ENCODE measurements at places on chromosomes 5 and 9.

DNA sequence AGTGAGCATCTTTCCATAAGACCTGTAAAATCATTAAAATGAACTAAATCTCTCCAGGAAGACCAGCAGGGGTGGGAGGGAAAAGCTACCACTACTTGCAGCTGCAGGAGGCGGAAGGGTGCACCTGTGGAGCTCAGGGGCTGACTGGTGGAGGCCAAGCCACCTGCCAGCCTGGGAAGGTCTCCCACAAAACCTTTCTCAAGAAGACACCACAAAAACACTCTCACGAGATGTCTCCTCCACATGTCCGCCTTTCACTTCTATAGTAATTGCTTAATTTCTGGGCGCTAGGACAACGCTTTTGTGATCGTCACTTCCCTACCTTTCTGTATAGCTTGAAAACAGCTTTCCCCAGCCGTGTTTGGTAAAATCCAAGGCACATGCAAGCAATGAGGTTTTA is 114.4 kb downstream of the ROR2 start:
- DNase-seq = no peak

DNA sequence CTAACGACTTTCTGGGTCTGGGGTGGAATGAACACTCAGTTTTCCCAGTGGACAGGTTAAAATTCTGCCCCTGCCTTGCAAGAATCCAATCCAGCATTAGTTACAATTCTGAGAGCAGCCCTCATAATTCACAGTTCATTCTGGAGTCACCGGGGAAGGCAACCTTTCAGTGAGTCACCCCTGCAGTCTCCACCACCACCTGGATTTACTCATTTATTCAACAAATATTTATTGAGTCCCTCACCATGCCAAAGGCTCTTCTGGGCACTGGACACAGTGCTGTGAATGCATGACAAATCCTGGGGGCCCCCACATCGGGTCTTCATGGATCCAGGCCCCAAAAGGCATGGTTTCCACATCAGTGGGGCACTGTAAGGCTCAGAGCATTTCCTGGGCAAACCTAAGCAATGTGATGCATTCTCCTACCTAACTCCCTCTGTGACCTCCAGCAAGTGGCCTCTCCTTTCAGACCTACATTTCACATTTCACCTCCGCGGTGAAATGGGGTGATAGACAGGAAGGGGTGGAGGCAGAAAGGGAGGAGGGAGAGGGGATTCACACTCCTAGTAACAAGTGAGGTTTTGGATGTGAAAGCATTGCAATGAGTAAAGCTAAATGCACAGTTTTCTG is 6.4 kb upstream of the MSX2 start:
- no peak for DNase-seq

- DNase-seq = no peak
Observed at GRCh38 chr5:13250464-13251291, 693.8 kb downstream of the DNAH5 start.

DNA sequence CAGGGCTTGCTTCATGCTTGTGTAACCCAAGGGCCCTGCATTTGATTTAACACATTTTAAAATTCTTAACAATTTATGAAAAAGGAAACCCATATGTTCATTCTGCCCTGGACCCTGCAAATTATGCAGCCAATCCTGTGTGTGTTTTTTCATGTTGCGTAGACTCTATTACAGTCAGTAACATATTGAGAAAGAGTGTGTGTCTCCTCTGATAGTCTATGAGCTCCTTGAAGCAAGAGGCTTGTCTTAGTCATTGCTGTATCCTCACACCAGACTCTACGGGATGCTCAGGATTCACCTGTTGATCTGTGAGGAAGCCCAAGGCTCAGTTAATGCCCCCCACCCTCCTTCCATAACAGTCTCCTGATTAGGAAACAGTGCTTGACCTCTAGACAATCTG is 177.3 kb upstream of the DMAC1 start:
- DNase-seq = no peak
